ENCODE measurements at places on chromosomes 16 and 17. TPM values are rescaled to one million over a fixed set of nuclear protein-coding genes. Genes with fewer than 3 reads are reported as not detected.

The ITGAX gene
- 0.78 TPM for total RNA-seq

DNA sequence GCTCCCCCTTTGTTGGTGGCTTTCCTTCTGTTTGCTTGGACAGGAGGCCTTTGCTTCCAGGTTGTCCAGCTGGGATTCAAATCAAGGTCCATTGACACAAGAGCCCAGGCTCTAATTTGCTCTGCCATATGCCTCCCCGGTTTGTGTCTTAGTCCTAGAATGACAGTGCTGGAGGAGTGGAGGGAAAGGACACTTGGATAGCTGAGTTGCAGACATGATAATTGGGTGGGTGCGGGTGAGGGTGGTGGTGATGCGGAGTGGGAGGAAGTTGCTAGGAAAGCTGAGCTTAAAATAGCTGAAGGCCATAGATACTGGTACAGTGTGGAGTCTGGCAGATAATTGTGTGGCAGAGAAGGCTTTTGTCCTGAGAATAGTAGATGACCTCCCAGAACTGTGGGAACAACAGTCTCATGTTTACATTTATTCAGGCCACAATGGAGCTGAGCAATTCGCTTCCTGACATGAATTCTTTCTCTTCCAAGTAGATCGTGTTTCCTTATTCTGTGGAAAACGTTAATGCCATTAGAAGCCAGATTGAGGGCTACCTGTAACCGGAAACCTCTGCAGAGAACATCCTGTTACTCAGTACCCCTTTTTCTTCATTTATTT lies 23.8 kb downstream of the SEC14L1 start:
- H3K27me3 ChIP-seq: no peaks in the 10 kb centered on the region
- H3K27ac ChIP-seq: peak overlapping the region; percentile 68
- no peak overlapping the region for H3K4me3 ChIP-seq
- H3K36me3 ChIP-seq: peaks cover 6% of the 10 kb centered on the region
- no peak for DNase-seq

The TP53TG3C gene
- total RNA-seq: not detected

The TEKT5 gene
- total RNA-seq: not detected

The CDK5RAP3 gene
- 45.4 TPM for total RNA-seq

DNA sequence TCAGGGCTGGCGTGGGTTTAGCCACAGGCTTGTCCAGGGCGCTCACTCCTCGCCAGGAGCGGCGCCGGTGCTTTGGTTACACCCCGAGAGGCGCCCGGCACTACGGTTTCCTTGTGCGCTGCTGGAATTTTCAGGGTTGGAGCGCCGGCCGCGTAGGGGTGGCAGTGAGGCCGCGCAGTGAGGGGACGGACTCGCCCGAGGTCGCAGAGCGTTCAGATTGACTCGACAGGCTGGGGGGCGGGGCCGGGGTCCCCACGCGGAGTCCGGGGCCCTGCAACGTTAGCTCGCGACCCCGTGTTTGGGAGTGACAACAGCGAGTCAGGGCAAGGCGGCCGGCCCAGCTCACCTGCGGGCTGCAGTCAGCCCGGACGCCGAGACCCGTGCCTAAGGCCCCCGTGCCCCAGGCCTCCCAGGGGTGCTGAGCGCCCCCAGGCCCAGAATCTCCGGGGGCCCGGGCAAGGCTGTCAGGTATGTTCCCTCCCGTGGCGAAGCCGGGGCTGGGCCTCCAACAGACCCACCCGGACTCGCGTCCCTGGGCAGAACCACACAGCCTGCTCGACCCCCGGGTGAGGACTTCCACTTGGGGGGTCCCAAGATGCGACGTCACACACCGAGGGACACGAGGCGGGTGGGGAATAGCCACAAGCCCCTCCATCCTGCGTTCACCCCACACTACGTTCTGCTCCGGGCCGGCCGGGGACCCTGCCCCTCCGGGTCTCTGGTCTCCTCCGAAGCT lies 1.3 kb upstream of the ACTG1 start:
- no peaks in the 10 kb centered on the region for H3K4me1 ChIP-seq
- DNase-seq: peak; percentile 73
- H3K27me3 ChIP-seq: no peaks in the 10 kb centered on the region
- peak overlapping the region; percentile 67 for H3K4me3 ChIP-seq
- peaks cover 35% of the 10 kb centered on the region for H3K36me3 ChIP-seq

DNA sequence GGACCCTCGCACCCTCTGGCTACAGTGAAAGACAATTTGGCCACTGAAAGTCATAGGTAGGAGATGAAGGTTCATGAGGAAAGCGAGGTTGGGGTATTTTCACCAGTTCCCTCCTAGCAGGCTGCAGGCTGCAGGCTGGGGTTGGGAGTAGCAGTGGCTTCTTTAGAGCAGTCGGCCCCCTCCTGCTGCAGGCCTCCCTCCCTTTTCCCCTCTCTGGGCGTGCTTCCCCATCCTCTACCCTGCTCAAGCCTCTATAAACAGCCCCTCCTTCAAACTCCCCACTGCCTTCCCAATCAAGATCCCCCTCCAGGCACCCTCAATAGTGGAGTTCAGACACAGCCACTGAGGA lies 41.8 kb downstream of the GAS7 start:
- H3K27ac ChIP-seq: peak overlapping the region; percentile 53
- H3K27me3 ChIP-seq: no peaks in the 10 kb centered on the region
- DNase-seq: no peak
- H3K4me1 ChIP-seq: no peaks in the 10 kb centered on the region

The CAMTA2 gene
- 20.3 TPM for total RNA-seq

DNA sequence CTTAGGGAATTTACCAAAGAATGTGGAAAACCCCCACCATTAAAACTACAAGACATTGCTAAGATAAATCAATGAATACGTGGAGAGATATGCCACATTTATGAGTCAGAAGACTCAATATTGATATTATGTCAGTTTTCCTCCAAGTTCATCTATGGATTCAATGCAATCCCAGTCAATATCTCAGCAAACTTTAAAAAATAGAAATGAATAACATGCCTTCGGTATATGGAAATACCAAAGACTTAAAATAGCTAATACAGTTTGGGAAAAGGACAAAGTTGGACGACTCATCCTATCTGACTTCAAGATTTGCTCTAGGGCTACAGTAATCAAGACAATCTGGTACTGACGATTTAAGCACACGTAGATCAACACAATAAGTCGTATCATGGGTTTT lies 31.2 kb downstream of the PIK3R5 start:
- DNase-seq: no peak
- H3K4me3 ChIP-seq: no peak overlapping the region
- no peaks in the 10 kb centered on the region for H3K27me3 ChIP-seq
- H3K27ac ChIP-seq: no peak overlapping the region

DNA sequence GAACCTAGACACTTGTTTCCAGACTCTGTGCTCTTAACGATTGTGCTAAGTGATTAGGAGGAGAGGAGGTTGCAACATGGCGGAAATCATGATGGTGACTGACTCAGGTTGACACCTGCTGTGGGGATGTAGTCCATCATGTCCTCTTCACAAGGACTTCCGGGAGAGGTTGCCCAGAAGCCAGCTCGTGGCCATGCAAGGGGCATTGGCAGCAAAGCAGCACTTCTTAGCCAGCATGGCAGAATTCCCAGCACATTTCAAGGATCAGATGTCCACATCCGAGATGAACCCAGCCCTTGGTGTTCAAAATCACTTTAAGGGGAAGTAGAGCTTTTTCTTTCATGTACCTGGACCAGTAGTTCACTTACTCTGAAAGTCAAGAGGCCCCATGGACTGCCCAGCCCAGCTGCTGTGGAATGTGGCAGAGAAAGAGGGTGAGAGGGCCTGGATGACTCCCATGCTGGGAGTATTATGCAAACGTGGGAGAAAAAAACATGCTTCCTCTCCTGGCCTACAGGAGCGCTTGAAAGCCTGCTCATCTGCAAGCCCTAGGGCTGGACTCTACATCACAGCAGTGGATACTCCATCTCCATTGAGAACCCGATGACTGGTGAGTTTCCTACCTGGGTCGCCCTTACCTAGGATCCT lies 65.5 kb downstream of the IRX6 start:
- no peaks in the 10 kb centered on the region for H3K36me3 ChIP-seq
- peak overlapping the region; percentile 31 for H3K27ac ChIP-seq
- H3K4me1 ChIP-seq: no peaks in the 10 kb centered on the region
- H3K4me3 ChIP-seq: no peak overlapping the region

GRCh38 chr16:30731411-30731810 lies 16.8 kb upstream of the PHKG2 start:
- H3K4me1 ChIP-seq: no peaks in the 10 kb centered on the region
- no peak overlapping the region for H3K4me3 ChIP-seq
- no peaks in the 10 kb centered on the region for H3K27me3 ChIP-seq
- peaks cover 74% of the 10 kb centered on the region for H3K36me3 ChIP-seq
- no peak for DNase-seq

GRCh38 chr16:21083729-21084268 lies 66.8 kb downstream of the DNAH3 start:
- no peak overlapping the region for H3K27ac ChIP-seq
- peak; percentile 63 for DNase-seq
- no peaks in the 10 kb centered on the region for H3K4me1 ChIP-seq
- H3K4me3 ChIP-seq: no peak overlapping the region
- H3K27me3 ChIP-seq: no peaks in the 10 kb centered on the region
- H3K36me3 ChIP-seq: no peaks in the 10 kb centered on the region

The ABCA5 gene
- total RNA-seq: 19.7 TPM

The ITGAD gene
- not detected for total RNA-seq

DNA sequence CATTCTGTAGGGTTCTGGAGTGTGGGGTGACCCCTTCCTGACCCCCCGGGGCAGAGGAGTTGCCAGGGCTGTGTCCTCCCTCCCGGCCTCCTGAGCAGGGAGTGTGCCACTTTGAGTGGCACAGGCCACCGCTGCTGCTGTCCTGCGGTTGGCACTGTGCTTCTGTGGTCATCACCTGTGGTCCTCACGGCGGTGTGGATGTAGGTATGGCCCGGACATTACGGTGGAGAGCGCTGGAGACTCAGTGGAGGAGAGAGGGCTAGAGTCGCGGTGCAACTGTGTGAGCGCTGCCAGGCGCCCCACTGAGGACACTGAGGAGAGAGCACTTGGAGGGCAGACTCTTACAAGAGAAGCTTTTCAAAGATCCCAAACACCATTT lies 39.1 kb downstream of the PGS1 start:
- H3K27ac ChIP-seq: peak overlapping the region; percentile 71
- H3K4me3 ChIP-seq: no peak overlapping the region
- peaks cover 21% of the 10 kb centered on the region for H3K36me3 ChIP-seq
- no peaks in the 10 kb centered on the region for H3K27me3 ChIP-seq

- peaks cover 25% of the 10 kb centered on the region for H3K4me1 ChIP-seq
- H3K36me3 ChIP-seq: no peaks in the 10 kb centered on the region
- no peak for DNase-seq
These were observed 15.0 kb downstream of the CPNE2 start for GRCh38 chr16:57107321-57107922.

The WNT3 gene
- total RNA-seq: 1.2 TPM

The CRHR1 gene
- total RNA-seq: not detected

DNA sequence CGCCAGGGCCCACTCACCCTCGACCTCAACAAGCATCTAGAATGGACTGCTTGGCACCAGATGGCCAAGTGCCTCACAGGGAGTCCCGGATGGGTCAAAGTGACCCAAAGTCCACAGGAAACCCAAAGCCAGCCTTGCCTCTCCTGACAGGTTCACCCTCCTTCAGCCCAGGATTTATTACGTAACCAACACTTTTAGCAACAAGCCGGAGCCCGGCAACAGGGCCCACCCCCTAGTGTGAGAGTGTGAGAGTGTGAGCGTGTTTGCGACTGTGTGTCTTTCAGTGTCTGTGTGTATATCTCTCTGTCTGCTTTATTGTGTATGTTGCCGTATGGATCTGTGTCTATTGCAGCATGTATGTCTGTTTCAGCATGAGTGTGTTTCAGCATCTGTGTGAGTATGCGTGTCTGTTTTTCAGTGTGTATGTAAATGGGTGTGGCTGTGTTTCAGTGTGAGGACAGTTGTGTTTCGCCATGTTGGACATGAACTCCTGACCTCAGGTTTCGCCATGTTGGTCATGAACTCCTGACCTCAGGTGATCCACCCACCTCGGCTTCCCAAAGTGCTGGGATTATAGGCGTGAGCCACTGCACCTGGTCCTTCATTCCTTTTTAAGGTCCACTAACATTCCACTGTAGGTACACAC lies 13.7 kb upstream of the PEMT start:
- no peak overlapping the region for H3K4me3 ChIP-seq
- H3K4me1 ChIP-seq: no peaks in the 10 kb centered on the region
- no peak overlapping the region for H3K27ac ChIP-seq
- H3K27me3 ChIP-seq: no peaks in the 10 kb centered on the region
- DNase-seq: no peak

DNA sequence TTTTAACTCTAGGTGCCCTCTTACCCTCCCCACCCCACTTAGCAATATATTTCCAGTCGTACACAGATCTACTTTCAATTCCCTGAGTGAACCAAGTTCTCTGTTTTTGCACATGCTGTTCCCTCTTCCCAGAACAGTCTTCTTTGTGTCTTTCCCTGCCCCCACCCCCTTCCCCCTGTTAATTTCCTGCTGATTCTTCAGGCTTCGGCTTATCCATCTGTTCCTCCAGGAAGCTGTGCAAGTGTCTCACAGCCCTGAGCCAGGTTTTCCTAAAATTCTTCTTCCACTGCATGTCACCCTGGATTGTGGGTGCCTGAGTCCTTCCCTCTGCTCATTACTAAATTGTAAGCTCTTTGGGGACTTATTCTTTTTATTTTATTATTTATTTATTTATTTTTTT lies 12.4 kb upstream of the SPOP start:
- H3K4me1 ChIP-seq: peaks cover 43% of the 10 kb centered on the region
- no peaks in the 10 kb centered on the region for H3K27me3 ChIP-seq
- H3K4me3 ChIP-seq: no peak overlapping the region
- no peak for DNase-seq
- H3K36me3 ChIP-seq: no peaks in the 10 kb centered on the region

The IL32 gene
- 56.0 TPM for total RNA-seq

The PDILT gene
- total RNA-seq: not detected

DNA sequence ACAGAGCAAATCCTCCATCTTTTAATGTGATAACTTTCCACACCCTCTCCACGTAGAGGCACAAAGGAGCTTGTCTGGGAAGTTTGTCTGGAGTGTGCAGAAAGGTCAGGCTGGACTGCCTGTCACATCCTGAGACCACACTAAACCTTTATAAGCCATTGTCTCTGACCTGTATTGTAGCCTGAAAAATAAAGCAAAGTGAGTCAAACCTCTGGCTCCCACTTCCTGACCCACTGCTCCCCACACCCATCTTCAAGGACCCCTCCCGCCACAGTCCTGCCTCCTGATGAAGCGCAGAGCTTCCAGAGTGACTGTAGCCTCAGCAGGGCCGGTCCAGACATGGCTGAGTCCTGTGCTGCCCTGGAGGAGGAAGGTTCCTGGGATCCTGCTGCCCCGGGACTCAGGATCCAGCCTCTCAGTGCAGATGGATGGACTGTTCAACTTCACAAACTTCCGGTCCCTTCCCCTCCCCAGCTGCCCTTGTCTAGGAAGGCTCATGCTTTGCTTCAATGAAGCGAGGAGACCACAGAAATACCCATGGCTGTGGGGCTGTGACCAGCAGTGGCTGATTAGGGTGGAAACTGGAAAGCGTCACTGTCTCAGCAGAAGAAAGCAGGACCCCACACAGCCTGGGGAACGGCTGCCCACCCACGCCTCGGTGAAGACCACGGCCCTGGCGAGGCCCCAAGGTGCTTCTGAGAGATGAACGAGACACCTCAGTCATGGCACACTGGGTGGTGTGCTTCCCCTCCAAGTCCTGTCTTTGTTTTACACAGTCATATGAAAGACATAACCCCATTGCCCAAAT lies 30.9 kb upstream of the CLEC18B start:
- H3K4me3 ChIP-seq: no peak overlapping the region
- peaks cover 30% of the 10 kb centered on the region for H3K4me1 ChIP-seq
- no peak for DNase-seq

The NETO2 gene
- 0.93 TPM for total RNA-seq

All from right atrium auricular region (tissue), 2 donors.